ENCODE measurements at places on chromosomes 13 and 19. TPM values are rescaled to one million over a fixed set of nuclear protein-coding genes. Genes with fewer than 3 reads are reported as not detected.

Gene KLC3
- 0.18 TPM for polyA plus RNA-seq

Gene WDR87
- polyA plus RNA-seq, result not detected

DNA sequence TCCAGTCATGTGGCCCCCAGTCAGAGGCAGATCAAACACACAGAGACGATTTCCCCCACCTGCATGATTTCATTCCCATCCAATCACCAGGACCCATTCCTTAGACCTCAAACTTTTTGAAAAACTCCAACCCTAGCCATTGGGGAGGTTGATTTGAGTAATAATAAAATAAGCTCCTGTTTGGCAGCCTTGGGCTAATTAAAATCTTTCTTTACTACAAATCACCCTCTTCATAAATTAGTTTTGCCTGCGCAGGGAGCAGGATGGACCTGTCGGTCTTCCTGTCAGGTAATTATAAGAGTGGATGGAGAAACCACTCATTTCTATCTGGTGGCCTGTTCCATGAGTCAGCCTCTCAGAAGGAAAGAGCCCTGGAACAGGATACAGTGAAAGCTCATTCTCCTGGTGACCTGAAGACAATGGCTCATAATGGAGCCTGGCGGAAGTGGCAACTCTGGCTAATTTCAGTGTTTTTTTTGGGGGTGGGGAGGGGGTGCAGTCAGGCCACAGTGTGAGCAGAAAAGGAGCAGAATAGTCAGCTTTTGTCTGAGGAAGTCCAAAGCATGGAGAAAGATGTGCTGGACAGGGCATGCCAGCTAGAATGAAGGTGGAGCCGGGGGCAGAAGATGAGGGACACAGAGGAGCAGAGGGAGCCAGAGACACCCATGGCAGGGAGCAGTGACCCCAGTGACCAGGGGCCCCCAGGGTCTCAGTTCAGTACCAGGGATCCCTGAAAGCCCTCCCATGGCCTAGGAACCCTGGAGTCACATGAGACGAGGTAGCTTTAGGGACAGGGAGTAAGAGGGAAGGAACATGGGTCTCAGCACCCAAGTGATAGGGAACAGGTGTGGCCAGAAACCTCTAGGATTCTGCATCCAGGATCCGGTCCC is 31.8 kb upstream of the PSG9 start:
- no peak for DNase-seq
- no peak overlapping the region for H3K27ac ChIP-seq
- no peaks in the 10 kb centered on the region for H3K4me1 ChIP-seq
- no peaks in the 10 kb centered on the region for H3K27me3 ChIP-seq
- H3K36me3 ChIP-seq, result no peaks in the 10 kb centered on the region

GRCh38 chr19:33287927-33288326 is 14.4 kb downstream of the CEBPA start:
- no peaks in the 10 kb centered on the region for H3K27me3 ChIP-seq
- H3K27ac ChIP-seq, result no peak overlapping the region
- H3K4me3 ChIP-seq, result no peak overlapping the region
- no peaks in the 10 kb centered on the region for H3K4me1 ChIP-seq

DNA sequence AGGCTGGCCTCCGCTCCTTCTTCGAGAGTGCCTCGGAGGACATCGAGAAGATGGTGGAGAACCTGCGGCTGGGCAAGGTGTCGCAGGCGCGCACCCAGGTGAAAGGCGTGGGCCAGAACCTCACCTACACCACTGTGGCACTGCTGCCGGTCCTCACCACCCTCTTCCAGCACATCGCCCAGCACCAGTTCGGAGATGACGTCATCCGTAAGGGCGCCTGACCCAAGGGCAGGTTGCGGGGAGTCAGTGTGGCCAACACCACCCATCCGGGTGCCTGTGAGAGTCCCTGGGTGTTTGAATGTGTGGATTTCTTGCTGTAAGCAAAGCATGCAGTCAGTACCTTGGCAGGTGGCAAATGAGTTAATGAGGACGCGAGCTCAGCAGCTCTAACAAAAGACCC is 78.8 kb downstream of the RYR1 start:
- DNase-seq, result no peak
- H3K27me3 ChIP-seq, result no peaks in the 10 kb centered on the region
- H3K36me3 ChIP-seq, result no peaks in the 10 kb centered on the region
- no peak overlapping the region for H3K4me3 ChIP-seq
- no peaks in the 10 kb centered on the region for H3K4me1 ChIP-seq

DNA sequence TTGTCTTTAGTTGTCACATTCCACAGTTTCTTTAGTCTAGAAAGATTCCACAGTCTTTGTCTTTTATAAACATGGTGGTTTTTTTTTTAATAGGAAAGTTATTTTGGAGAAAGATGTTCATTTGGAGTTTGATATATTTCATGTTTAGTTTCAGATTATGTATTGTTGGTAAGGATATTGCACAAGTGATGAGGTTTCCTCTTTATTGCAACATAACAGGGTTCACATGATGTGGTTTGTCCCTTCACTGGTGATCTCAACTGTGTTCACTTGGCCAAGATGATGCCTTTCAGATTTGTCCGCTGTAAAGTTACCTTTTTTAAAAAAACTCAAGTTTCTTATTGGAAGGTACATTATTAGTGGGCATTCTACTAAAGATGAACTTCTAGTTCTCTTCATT is 3.2 kb downstream of the ZNF230 start:
- peaks cover 8% of the 10 kb centered on the region for H3K4me1 ChIP-seq
- H3K36me3 ChIP-seq, result peaks cover 34% of the 10 kb centered on the region
- no peak for DNase-seq

Data from naive thymus-derived CD4-positive, alpha-beta T cell (primary cell).